ENCODE measurements at places on chromosomes 16 and 17.
A peak's percentile ranks its signal among the peaks of the same experiment; 100 is the strongest.

GRCh38 chr17:50659179-50659578 is 24.5 kb downstream of the ABCC3 start:
- peaks cover 24% of the 10 kb centered on the region for H3K4me1 ChIP-seq
- DNase-seq: no peak
- no peaks in the 10 kb centered on the region for H3K27me3 ChIP-seq
- no peak overlapping the region for H3K27ac ChIP-seq

GRCh38 chr16:76614269-76614668 is 337.1 kb downstream of the CNTNAP4 start:
- H3K27ac ChIP-seq: no peak overlapping the region
- no peak overlapping the region for H3K4me3 ChIP-seq
- DNase-seq: no peak
- H3K36me3 ChIP-seq: no peaks in the 10 kb centered on the region

- H3K27me3 ChIP-seq: no peaks in the 10 kb centered on the region
- H3K27ac ChIP-seq: peak overlapping the region; percentile 99
- peaks cover 12% of the 10 kb centered on the region for H3K36me3 ChIP-seq
- DNase-seq: no peak
Measured at GRCh38 chr17:82458885-82459424, 414 bp downstream of the NARF start.

DNA sequence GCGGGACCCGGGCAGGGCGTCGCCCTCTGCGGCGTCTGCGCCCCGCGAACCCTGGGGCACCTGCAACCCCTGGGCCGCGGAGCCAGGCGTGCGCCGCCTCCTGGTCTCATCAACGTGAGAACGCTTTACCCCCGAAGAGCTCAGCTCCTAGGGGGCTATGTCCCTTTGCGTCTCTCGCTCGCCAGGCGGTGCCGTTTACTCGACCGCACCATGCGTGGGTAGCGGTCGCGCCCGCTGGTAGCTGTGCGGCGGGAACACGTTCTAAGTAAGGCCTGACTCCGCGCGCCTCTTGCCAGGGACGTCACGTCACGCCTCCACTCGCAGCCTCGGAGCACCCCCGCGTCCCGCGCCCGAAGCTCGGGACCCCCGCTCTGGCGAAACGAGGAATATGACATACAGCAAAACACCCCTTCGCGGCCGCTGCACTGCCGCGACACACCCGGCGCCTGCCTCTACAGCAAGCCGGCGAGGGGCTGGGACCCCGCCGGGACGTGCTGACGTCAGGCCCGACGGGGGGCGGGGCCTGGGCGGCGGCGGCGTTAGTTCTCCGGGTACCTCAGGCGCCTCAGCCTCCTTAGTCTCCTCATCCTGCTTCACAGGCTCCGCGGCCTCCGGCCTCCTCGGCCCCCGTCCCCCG is at the start of gene RAB11FIP3:
Gene RAB11FIP3, plus strand, starts transcription at position 568 of the 637 bp plus-strand sequence. CDS start 358 bp downstream, outside the sequence.
- no peaks in the 10 kb centered on the region for H3K36me3 ChIP-seq
- H3K4me1 ChIP-seq: no peaks in the 10 kb centered on the region
- DNase-seq: peak; percentile 89
- peak within 1 kb of the TSS; percentile 63 for H3K4me3 ChIP-seq
- H3K27me3 ChIP-seq: no peaks in the 10 kb centered on the region

DNA sequence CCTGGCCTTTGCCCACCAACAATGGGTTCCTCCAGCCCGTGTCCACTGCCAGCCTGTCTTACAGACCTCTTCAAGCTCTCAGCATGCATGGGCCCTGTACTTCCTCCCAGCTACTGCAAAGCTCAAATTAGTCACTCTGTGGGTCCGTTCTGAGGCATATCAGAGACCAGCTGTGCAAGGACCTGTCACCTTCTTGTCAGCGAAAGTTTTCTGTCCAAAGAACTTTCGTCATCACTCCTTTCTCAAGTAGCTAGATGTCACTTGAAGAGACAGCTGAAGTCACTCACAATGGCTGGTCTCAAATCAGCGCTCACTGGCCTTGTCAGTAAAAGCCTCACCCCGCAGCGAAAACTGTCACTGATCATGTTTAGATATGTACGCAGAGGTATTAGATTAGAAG is 91.4 kb upstream of the DYNLRB2 start:
- H3K4me1 ChIP-seq: no peaks in the 10 kb centered on the region
- DNase-seq: no peak
- H3K27ac ChIP-seq: no peak overlapping the region
- H3K27me3 ChIP-seq: no peaks in the 10 kb centered on the region
- no peak overlapping the region for H3K4me3 ChIP-seq

DNA sequence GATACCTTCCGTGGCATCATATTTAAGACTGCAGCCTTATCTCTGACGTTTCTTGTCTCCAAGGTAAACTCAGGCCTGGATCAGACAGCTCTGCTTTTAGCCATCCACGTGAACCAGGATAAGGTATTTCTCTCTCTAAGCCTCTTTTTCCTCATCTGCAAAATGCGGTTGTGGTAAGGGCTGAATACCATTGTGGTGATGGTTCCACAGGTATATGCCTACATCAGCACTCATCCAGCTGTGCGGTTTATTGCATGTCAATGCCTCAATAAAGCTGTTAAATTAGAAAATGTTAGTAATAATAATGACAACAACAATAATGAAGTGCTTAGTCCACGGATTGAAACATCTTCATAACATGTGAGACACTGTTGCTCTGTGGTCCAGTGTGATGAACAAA is 104.4 kb downstream of the GRIN2A start:
- H3K36me3 ChIP-seq: no peaks in the 10 kb centered on the region
- H3K4me1 ChIP-seq: no peaks in the 10 kb centered on the region
- no peak overlapping the region for H3K4me3 ChIP-seq
- no peak overlapping the region for H3K27ac ChIP-seq

DNA sequence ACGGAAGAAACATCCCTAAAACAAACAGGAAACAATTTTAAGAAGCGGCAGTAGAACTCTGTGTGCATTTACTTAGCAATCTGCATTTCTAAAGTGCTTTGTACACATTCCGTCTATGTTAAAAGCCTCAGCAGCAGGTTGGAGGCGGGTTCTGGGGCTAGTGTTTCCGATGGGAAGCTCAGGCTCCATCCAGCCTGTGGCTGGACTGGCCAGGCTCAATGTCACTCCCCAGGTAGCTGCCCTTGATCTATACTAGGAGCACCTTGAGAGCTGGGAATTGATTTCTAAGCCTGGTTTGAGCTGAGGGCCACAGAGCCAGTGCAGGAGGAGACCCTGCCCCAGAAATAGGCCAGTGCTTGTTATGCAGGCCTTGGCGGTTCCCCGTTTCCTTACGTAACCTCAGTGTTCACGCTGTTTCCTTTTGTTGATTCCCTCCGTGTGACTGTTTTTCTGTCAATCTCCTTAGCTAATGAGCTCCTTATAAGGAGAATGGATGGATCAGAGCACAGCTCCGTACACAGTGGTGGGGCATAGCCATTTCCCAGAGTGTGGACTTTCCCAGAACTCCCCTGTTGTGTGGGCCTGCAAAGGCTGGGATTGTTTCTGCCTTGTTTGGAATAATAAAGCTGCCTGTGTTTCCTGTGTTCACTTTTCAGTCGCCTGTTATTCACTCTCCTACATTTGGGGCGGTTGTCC is 21.4 kb downstream of the ADORA2B start:
- H3K27me3 ChIP-seq: no peaks in the 10 kb centered on the region
- no peaks in the 10 kb centered on the region for H3K36me3 ChIP-seq
- H3K27ac ChIP-seq: peak overlapping the region; percentile 45
- H3K4me3 ChIP-seq: peak overlapping the region; percentile 45
- peaks cover 49% of the 10 kb centered on the region for H3K4me1 ChIP-seq

Measured in SJCRH30 (cell line).